T1000 (cell line): ENCODE measurements at places on chromosomes 5 and 9.

DNA sequence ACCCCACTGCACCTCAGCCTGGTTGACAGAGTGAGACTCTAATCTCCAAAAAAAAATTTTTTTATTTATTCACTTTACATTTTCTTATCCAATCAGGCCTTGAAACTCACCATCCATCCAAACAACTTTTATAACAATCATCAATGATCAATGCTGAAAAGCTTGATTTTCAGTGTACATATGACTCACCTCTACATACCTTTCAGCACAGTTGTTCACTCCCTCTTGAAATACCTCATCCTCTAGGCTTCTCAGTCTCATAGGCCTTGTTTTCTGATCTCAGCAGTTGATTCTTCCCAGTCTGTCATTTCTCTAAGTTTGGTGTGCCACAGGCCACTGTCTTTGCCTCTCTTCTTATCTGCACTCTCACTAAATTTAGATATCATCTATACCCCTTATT, 36.2 kb downstream of the GRIN3A start:
- no peak for DNase-seq

GRCh38 chr5:99866740-99867139, 668.4 kb upstream of the FAM174A start:
- no peak for DNase-seq

DNA sequence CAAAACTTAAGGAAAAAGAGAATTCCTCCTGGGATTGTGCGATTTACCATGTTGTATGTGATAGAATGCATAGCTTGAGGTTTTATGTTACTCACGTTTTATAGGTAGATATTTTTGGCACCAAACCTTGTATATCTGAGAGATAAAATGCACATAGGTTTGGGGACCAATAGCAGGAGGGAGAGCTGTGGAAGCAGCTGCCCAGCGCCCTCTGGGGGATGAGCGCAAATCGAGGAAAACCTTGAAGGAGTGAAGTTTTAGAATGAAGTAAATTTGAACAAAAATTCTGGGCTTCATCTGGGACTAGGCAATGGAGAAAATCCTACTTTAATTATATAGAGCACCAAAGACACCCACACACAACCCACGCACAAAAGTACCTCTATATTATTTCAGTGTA, 197.0 kb downstream of the ADCY2 start:
- no peak for DNase-seq

- no peak for DNase-seq
These were observed 97.8 kb downstream of the PLK2 start for GRCh38 chr5:58362135-58362534.

- peak; percentile 87 for DNase-seq
These were observed at the start of gene DAB2 for GRCh38 chr5:39424736-39425637. Gene DAB2, minus strand, starts transcription at chr5:39424980. Its CDS starts 30,660 bp downstream, at chr5:39394320.

DNA sequence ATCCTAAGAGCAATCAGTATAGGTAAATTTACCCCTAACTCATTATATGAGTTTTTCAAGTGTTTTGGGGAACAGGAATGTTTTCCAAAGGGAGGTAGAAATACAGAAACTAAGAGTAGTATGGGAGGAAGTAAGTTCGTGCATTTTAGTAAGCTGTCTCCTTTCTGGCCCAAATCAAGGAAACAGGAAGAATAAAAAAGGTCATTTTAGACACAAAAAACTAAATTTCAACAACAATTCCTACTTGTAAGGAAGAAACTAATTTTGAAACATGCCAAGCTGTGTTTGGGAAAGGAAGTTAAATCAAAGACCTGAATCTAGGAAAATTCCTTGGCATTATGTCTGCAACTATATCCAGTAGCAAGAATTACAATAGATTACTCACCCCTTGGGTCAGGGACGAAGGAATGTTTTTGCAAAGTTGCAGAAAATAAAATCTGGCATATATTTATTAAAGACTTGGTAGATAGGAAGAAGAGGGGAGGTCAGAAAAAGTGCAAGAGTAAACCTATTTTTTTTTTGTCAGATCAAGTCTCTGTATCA, 6.5 kb upstream of the RPS6 start:
- DNase-seq: no peak

DNA sequence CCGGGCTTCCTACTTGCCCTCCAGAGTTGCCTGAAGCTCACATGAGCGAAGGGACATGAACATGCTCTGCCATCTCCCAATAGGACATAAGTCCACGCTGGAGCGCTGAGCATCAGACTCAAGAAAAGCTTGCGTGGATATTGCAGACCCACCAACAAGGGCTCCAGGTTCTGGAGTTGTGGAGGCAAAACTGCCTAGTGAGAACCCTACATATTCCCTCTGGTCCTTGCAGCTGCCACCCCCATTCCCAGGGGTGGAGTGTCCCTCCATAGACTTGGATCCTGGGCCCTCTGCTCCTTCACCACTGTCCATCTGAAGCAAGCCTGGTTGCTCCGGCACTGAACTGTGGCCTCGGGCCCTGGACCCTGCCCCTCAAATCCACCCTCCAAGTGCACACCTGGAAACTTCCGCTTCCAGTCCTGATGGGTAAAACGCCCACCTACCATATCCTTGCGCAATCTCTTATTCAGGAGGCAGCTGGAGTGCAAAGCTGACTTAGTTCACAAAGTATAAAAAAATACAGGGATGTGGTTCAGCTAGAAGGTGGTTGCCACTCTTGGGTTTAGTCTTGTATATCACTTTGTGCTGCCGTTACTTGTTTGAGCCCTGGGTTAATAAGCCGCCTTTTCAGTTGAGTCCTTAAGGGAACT, 28.0 kb downstream of the HRH2 start:
- DNase-seq: no peak

- DNase-seq: no peak
These were observed 29.5 kb downstream of the GNAQ start for GRCh38 chr9:78001946-78002731.

DNA sequence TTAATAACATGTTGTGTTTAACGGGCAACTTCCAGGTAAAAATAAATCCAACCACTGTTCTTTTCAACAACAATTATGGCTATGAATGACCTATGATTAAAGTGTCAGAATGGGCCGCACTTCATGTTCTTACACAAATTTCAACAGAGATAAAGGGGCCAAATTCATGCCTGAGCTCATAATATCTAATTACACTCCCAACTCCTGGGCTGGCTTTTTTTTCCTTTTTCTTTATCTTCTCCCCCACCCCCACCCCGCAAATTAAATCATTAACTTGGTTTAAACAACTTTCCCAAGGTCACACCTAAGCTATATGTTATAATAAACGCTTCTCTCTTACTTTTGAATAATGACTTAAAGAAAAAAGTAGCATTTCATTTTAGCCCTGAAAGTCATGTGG, 25.8 kb downstream of the ZNF608 start:
- DNase-seq: no peak
